ENCODE measurements at places on chromosomes 1 and 21.
A peak's percentile ranks its signal among the peaks of the same experiment; 100 is the strongest.

DNA sequence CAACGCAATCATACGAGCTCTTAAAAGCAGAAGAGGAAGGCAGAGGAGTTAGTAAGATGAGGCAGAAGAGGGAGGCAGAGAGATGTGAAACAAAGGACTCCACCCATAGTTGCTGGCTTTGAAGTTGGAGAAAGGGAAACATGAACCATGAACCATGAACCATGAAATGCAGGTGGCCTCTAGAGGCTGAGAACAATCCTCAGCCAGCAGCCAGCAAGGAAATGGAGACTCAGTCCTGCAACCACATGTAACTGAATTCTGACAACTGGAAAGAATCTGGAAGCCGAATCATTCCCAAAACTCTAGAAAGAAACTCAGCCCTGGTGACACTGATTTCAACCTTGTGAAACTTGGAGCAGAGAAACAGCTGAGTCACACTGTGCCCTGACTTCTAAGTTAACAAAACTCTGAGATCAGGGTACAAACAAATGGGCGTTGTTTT, 10.1 kb downstream of the DIPK1A start:
- no peak for DNase-seq

- DNase-seq = no peak
Measured at GRCh38 chr1:43452789-43453441, 816 bp downstream of the HYI start.

DNA sequence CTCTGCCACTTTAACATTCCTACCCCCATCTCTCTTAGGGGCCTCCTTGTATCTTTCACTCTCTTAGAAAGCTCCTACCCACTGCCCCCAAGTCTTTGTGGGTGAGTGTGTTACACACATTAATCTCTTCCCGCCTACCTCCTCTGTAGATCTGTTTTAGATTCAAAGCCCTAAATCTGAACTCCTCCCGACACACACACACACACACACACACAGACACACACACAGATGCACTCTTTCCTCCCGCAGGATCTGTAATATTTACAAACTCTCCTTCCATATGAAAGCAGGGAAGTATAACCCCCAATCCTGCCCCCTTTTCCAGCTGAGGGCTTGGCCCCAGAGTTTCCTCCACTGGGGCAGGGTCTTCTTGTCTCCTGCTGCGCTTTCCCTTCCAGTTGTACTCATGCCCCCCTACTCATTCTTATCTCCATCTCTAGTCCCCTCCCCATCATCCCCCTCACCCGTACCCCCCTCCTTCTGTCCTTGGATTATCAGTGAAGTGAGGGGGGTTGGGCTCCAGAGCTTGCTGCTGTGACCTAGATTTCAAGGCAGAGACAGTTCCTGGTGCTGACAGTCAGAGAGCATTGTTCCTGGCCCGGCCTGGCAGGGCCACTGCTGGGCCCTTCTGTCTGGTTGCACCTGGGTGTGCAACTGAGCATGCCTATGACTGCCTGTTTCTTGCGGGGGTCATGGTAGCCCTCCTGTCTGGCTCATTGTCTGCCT, 4.3 kb downstream of the PEA15 start:
- DNase-seq = peak; percentile 71

- DNase-seq = no peak
Measured at GRCh38 chr1:100382657-100383056, 30.4 kb downstream of the CDC14A start.

DNA sequence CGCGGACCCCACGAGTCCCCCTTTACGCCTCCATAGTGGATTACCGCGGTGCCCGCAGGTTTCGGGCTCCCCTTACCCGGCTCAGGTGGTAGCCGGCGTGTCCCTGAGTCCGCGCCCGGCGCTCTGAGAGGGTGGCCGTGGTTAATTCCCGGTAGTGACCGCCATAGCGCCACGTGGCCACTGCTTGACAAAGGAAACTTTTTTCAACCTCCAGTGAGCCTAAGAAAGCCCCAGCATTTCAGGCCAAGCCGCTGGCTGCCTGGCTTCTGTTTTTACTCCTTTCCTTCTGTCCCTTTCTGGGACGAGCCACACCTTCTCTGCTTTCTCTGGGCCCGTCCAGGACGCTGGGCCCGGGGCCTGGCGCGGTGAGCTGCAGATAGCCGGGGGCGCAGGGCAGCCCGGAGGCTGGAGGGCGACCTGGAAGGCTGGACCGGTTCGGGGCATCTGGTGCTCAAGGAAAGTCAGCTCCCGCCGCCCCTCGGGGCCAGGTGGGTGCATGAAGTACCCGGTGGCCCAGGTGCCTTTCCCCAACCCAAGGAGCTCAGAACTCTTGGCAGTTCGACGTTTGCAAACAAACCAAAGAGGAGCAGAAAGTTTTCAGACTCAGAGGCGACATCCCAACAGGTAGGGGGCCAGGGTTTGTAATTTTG, 540 bp upstream of the C1orf198 start:
- no peak for DNase-seq

DNA sequence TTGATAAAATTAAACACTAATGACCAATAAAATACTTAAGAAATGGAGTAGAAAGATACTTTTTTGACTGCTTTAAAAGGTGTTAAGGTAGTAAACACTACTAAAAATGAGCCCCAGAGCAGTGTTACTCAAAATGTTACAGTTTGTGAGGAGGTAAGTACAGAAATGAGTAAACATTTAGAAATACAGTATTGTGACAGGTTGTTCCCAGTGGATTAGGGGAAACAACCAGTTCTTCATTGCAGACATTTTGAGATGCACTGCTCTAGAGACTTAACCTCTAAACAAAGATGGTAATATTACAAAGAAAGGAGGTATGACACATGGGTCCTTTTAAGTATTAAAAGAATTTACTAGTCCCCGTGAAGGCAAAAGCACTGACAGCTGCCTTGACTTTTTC, 12.7 kb downstream of the DHX9 start:
- no peak for DNase-seq

DNA sequence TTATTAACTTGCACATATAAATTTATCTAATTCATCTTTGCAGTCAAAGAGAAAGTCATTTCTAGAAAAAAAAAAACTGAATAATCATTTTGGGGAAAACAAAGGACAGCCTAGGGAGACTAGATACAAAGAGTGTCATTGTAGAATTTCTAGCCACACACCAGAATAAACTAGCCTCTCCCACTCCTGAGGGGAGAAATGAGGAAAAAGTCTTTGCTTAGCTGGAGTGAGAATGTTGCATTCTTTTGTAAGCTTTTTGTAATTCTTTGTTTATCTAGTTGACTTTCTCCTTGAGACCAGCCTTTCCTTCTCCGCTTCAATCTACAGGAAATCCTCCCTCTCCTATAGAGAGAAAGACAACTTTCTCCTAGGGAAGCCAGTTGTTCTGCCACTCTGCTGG, 15.9 kb upstream of the CGN start:
- no peak for DNase-seq

DNA sequence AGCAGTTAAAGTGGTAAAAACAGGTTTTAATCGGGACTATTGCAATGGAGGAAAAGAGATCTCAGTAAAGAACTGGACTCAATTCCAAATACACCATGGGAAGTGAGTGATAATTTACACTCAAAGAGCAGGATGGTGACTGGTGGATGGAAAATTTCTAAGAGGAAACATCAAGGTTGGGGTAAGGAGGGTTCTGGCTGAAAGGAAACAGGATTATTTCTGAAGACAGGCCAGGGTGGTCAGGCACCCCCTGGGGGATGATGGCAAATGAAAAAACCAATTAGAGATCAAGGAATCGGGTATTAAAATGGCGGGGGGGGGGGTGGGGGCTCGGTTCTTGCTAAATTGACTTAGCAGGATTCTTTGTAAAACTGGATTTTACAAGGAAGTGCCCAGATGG, 12.3 kb upstream of the HSD11B1 start:
- no peak for DNase-seq

- no peak for DNase-seq
Measured at GRCh38 chr1:58802640-58803399, 19.0 kb upstream of the JUN start.

DNA sequence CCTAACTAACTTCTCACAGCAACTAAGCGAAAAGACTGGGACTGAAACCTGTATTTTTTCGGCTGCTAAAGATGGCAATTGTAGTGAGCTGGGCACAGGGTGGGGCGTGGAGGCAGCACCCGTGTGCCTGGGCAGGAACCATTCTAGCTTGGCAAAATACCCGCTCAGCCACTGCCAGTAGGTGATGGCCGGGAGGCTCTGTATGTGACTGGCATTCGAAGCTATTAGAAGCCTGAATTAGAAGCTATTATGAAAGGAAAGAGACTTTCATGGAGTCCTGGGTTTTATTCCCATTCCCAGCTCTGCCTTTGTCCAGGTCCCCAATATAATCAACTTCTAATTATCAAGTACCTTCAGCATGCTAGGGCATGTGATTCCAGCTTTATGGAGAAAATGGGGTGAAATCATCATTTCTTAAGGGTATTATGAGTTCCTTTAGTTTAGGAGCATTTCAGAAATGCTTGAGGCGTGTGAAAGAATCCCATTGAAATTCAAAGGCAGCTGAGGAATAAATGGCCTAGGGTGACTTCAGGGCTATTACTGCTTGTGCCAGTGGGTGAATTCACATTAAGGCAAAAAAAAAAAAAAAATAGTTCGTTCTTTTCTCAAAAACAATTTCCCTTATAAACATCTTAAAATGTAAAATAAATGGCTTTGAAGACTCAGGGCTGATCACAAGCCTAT, 125.6 kb downstream of the KCNN3 start:
- no peak for DNase-seq

DNA sequence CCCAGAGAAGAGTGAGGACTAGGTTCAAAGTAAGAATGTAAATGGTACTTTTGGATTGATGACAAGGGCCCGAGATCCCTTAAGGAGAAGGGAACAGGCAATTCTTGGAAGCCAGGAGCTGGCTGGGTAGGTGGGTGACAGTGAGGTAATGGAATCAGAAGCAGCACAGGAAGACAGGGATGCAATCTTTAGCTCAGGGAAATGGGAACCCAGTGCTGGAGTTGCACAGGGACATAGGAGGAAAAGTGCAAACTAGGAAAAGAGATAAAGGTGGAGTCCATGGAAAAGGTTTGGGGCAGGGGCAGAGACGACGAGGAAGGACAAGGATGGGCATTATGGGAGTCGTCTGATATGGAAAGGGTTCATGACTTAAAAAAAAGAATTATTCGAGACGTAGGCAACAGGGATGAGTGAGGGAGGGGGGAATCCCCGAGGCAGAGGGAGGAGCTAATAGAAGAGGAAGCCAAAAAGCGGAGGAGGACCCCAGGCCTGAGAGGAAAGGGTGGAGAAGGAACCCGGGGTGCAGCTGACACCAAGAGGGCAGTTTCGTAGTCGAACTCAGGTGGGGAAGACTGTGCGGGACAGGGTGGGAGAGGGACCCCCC, 495 bp downstream of the PI4KB start:
- DNase-seq = no peak

GRCh38 chr1:206568779-206569352, 43.4 kb downstream of the EIF2D start:
- no peak for DNase-seq

DNA sequence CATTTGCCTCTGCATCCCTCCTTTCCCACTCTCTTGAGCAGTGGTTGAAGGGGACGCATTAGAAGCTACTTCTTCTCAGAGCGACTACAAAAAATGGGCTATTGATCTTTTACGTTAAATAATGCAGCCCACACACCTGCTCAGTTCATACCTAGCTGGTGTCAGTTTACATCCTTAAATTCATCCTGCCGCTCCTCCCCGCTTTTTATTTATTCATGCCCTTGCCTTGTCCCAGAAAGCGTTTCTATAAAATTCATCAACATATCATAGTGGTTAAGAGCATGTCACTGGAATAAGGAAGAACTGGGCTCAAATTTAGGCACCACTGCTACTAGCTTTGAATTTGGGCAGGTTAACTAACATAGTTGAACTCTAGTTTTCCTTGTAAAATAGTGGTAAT, 66.0 kb upstream of the TINAGL1 start:
- DNase-seq = no peak

- DNase-seq = no peak
Measured at GRCh38 chr1:209646558-209646957, 5.7 kb downstream of the LAMB3 start.

DNA sequence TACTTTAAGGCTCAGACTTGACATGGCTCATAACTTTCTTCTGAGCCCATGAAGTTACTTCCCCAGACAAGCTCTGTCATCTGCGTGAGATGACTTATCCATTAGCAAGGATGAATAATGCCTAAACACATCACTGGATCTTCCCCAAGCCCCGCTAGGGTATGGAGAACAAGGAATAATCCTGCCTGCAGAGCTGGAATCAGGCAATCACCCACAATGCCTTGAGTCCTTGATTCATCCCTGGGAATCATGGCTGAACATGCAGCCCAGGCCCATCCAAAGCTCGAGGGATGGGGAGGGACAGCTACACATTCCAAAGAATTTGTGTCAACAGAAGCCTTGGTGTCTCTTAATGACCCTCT, 131.7 kb downstream of the PSMG1 start:
- no peak for DNase-seq
